ENCODE measurements at places on chromosomes 7 and 10.

- DNase-seq: no peak
Observed at GRCh38 chr7:36217961-36218284, 64.9 kb downstream of the EEPD1 start.

DNA sequence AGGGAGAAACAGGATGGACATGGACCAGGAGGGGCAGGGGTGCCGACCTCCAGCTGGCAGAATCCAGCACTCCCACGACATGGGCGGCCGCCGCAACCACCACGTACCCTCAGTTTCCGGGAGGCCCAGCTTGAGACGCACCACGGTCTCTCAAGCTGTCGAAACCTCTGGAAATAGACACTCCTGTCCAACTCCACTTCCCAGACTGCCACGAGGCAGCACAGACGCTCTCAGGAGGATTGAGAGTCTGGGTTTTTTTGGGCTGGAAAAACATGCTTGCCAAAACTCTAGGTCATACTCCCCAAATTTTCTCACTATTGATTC lies 37.9 kb upstream of the PDGFA start:
- no peak for DNase-seq

DNA sequence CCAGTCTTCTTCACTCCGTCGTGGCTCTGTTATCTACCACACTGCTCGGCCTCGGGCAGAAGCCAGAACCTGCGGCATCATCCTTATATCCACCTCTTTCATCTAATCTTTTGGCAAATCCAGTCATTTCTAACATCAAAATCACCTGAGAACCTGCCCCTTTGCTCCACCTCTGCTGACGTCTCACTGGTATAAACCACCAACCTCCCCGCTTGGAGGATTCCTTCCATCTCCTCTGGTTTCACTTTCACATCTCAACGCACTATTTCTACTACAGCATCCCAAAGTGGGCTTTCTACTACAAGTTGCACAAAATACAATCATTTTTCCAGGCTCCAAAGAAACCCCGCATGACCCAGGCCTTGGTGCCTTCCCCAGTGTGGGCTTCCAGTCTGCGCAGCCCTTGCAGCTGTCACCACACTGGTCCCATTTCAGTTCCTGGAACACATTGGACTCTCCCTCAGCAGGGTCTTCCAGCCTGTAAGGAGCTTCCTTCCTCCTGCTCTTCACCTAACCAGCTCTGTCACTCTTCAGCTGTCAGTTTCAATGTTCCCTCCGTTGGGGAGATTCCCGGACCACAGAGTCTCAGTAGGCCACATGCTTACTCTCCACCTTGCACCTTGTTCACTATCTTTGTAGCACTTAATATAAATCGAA lies 85.0 kb downstream of the PRKCQ start:
- no peak for DNase-seq

GRCh38 chr10:77744245-77744644 lies 106.6 kb upstream of the KCNMA1 start:
- DNase-seq: no peak

DNA sequence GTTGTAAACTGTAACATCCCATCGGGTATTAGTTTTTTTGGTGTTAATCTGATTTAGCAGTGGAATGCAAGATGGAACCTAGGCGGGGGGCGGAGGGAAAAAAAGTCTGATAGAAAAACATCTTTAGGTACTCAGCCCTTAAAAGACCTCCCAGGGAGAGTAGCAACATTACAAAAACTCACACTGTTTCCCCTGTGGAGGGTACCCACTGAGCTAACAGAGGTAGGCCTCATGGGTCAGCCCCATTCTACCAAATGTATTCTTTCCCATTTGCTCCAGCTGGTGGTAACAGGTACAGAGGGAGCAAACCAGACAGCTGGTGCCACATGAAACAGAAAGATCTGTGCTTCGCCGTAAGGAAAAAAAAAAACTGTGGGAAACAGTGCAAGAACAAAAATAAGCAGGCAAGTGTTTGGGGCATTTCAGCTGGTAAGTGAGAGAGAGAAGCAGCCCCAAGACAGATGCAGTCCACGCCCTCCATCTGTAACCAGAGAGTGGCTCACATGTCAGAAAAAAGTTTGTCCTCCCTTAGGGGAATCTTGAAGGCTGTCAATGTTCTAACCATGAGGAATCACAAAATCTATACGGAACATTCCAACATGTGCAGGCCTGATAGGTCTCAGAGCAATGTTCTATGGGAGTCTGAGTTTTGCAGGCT lies 65.3 kb downstream of the HOXA1 start:
- no peak for DNase-seq

- DNase-seq: no peak
Observed at GRCh38 chr10:70588859-70589570, 13.5 kb downstream of the PRF1 start.

DNA sequence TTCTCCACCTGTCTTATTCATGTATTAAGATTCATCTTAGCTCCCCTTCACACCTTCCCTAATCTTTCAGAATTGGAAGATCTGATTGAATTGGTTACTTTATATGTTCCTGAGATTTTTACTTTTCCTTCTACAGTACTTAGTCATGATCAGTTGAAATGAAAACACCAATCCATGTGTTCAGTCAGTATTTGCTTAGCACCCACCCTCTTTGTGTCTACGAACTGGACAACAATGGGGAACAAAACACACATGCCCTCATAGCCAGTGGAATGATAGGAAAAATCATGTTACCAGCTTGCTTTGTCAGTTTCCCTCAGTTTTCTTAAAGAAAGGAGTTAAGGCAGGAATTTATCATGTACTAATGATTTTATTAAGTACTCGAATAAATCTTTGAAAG lies 2.0 kb downstream of the MASTL start:
- no peak for DNase-seq

GRCh38 chr7:51062222-51062987 lies 254.2 kb downstream of the COBL start:
- DNase-seq: peak; percentile 11

DNA sequence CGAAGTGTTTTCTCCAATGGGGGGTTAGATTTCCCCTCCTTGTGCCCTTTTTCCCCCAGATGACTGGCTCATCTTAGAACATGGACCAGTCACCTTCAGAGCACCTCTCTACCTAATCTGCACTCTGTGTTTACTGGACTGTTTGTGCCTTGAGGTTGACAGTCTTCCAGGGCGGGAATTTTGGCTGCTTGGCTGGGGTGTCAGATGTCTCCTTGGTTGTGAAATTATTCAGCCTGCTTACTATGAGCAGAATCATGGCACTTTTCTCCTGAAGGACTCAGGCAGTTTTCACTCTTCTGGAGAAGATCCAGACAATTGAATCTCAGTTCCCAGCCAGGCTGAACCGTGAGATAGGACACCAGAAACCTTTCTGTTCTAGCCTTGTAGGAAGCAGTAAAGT lies 60.3 kb upstream of the NFKB2 start:
- DNase-seq: peak; percentile 21

DNA sequence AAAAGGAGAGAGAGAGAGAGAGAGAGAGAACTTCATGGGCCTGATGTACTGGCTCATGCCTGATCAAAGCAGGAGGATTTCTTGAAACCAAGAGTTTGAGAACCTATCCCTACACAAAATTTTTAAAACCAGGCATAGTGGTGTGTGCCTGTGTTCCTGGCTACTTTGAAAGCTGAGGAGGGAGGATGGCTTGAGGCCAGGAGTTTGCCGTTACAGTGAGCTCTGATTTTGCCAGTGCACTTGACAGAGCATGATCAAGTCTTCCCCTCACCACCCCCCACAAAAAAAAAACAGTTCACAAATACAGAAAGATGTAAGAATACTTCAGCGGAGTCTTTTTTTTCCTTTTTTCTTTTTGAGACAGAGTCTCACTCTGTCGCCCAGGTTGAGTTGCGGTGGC lies 52.1 kb upstream of the CCAR1 start:
- DNase-seq: no peak

DNA sequence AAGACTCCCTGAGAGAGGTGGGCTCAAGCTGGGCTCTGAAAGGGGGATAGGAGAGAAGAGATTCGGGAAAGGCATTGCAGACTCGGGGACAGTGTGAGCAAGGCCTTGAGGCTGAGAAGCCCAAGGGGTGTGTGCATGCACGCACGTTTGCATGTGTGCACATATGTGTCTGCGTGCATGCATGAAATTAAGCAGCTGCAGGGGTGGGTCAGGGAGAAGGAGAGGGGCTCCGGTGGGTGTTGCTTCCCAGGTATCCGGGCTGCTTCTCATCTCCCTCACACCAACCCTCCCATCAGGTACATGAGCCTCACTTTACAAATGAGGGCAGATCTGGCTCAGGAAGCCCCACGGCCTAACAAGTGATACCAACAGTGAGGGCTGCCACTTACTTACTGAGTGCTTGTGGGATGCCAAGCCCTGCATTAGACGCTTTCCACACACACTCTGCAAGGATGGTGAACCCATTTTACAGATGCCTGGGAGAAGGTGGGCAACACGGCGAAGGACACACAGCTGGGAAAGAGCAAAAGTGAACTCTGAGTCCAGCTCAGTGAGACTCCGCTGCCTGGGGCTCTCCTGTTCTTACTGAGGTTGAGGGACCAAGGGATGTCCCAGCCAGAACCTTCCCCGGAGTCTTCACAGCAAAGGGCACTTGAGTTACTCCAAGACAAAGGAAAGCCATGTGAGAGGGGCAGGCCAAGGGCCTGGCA lies 26.4 kb downstream of the ZCCHC24 start:
- no peak for DNase-seq

DNA sequence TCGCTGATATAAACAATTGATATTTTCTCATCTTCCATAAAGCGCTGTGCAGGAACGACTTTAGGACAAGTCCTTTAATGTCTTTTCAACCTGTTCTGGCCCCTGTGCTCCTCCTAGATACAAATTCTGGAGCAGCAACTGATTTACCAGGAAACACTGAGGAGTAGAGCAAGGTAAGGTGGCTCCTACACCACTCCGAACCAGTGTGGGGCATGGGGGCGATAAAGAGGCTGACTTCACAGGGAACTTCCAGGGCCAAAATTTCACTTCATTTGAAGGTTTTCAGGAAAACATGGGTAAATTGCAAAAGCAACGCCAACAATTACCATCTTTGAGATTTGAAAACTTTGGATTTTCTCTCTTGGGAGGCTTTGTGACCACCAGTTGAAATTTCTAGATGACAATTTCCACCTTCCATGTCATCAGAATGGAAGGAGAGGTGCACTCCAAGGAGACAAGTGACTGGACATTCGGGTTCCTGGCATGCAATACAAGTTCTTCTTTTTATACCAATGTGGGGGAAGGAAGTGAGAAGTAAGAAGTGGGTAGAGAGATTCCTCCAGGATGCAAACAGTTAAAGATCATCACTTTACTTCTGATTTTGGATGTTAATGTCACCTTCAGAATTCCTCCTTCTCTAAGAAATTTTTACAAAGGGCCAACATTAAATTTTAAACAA lies 118.5 kb downstream of the FAM107B start:
- no peak for DNase-seq

GRCh38 chr7:44727158-44727936 lies 21.3 kb upstream of the ZMIZ2 start:
- no peak for DNase-seq

DNA sequence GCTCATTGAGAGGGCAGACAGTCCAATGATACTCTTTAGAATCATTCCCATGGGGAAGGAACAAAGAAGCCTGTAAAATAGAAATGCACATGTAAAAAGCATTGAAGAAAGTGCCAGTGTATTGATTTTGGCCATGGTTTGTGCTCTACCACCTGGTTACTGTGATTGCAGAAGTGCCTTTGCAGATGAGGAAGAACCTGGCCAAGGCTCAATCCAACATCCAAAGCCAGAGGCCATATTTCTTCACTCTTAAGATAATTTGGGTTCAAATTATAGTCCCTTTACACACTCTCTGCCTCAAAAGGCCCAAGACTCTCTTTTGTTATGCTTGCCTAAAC lies 122.1 kb downstream of the EGFR start:
- DNase-seq: no peak

GRCh38 chr10:44517635-44518034 lies 132.7 kb upstream of the CXCL12 start:
- DNase-seq: no peak

- DNase-seq: peak; percentile 68
Observed at GRCh38 chr10:70758757-70759514, 26.2 kb downstream of the TBATA start.

DNA sequence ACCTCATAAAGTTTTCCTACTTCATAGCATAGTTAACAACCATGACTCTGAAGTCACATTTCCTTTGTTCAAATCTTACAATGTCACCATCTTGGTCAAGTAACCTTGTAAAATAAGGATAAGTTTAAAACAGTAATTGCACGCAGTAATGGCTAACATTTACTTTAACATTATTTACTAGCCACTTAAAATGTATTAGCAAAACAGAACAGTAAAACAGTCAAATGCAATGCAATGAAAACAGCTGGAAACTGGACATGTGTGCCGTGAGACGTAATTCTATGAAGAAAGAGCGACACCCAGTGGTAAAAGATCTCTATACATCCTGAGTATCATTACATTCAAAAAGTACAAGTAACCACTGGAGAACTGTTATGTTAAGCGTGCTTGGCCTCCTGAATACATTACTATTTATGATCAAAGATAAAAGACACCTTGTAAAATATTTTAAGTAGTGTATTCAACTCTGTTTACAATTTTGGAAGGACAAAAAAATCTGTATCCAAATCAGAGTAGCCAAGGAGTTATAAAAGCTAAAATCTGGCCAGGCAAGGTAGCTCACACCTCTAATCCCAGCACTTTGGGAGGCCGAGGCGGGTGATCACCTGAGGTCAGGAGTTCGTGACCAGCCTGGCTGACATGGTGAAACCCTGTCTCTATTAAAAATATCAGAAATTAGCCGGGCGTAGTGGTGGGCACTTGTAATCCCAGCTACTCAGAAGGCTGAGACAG lies 27.2 kb downstream of the ATE1 start:
- DNase-seq: no peak

DNA sequence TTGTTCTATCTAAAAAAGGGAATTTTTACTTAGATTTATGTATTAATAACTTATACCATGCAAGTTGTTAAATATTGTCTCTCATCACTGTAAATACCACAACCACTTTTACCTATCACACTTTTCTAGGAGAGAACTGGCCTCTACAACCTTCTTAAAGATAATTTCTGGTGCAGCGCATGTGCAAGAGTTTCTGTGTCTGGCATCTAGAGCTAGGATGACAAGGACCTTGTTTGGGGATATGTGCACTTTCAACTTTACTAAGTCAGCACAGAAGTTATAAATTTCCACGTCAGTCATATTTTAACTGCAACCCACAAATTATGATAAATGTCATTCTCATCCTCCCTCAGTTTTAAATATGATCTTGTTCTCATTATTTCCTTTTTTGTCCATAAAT lies 156.9 kb upstream of the ADCY1 start:
- DNase-seq: no peak

DNA sequence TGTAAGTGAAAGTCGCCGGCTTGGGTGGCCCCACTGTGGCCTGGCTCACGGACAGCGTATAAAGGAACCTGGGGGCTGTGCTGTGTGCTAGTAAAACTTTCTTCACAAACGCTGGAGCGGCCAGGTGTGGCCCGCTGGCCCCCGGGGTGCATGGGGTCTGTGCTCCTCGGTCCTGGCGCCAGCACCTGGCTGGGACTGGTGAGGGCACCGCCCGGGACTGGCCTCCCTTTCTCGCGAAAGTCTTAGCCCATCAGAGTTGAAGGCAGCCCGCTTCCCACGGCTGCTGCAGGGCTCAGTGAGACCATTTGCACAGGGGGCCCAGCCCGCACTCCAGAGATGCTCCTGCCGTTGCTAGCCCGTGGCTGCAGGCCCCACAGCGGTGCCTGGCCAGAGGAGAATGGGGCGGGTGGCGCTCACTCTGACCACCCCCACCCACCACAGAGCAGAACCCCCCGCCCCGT lies 5.8 kb downstream of the PWWP2B start:
- DNase-seq: no peak

GRCh38 chr10:53646525-53646924 lies 873.9 kb upstream of the MBL2 start:
- DNase-seq: no peak

GRCh38 chr7:48114115-48114514 lies 25.1 kb downstream of the UPP1 start:
- DNase-seq: no peak

- no peak for DNase-seq
Observed at GRCh38 chr7:85191383-85191782, 4.5 kb upstream of the SEMA3D start.

All from substantia nigra (tissue), 51 donors.